ENCODE measurements at places on chromosomes 2 and 18.

GRCh38 chr2:27051902-27052645, 606 bp downstream of the AGBL5 start:
- peak overlapping the region; percentile 91 for H3K4me3 ChIP-seq
- H3K36me3 ChIP-seq = peaks cover 27% of the 10 kb centered on the region
- peaks cover 3% of the 10 kb centered on the region for H3K4me1 ChIP-seq
- peak; percentile 29 for DNase-seq

- no peak overlapping the region for H3K4me3 ChIP-seq
- H3K27ac ChIP-seq = no peak overlapping the region
- no peaks in the 10 kb centered on the region for H3K27me3 ChIP-seq
- H3K36me3 ChIP-seq = no peaks in the 10 kb centered on the region
- no peak for DNase-seq
Measured at GRCh38 chr2:121196132-121196848, 88.7 kb downstream of the TFCP2L1 start.

GRCh38 chr2:226045080-226045479, 645.6 kb downstream of the NYAP2 start:
- peaks cover 2% of the 10 kb centered on the region for H3K27me3 ChIP-seq
- H3K4me3 ChIP-seq = no peak overlapping the region
- H3K4me1 ChIP-seq = no peaks in the 10 kb centered on the region
- H3K27ac ChIP-seq = no peak overlapping the region

DNA sequence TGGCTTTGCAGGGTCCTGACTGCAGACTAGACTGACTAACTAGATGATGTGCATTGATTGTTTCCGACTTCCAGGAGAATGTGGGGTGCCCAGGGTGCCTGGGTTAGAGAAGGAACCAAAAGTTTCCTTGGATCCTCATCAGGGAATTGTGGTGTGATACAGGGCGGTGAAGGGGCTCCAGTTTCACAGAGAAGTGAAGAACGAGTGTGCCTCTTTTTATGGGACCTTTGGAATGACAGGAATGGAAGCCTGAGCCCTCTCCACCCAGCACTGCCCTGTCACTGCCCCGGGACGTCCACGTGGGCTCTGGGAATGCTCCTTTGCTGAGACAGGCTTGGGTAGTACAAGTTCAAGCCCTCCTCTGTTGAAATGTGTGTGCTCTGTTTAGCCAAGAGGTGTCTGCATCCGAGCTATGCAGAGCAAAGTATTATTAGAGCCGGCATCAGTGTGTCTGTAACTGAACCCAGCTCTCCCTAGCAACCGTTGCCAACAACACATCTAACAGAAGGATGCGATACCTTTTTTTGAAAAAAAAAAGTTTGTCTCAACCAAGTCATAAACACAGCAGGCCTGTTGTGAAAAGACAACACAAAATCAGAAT, 183.6 kb downstream of the SMAD7 start:
- H3K4me1 ChIP-seq = no peaks in the 10 kb centered on the region
- H3K36me3 ChIP-seq = no peaks in the 10 kb centered on the region
- peaks cover 5% of the 10 kb centered on the region for H3K27me3 ChIP-seq
- peak; percentile 11 for DNase-seq

DNA sequence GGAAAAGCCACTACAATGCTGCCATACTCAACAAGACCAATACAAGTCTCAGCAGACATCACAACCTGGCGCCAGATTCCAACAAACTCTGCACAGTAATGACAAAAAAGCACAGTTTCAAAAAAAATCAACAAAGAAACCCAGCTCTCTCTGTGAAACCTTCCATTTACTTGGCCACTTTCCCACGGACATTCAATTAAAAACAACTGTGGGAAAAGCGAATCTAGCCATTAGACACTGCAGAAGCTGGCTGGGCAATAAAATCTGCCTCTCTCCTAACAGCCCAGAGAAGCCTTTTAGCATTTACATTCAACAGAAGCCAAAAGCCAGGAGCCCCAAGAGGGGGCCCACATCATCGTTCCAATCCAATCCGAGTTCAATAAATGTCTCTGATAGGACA, 128.9 kb downstream of the HDAC4 start:
- peaks cover 4% of the 10 kb centered on the region for H3K27me3 ChIP-seq

DNA sequence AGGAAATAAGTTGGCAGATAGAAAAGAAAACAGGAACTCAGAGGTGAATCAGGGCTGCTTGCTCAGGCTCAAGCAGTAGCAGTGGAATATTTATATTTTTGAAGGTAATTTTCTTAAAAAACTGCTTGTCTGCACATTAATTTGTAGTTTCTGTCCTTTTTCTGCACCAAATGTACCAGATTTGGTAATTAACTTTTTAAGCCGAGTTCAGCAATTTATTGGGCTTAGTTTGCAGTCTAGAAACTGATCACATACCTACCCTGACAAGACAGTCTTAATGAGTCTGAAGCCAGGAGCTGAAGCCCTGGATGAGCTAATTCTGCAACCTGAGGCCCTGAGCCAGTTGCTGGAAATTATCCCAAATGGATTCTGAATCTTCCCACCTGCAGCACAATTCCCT, 647.0 kb downstream of the TDRD15 start:
- no peaks in the 10 kb centered on the region for H3K36me3 ChIP-seq
- no peak overlapping the region for H3K4me3 ChIP-seq
- H3K4me1 ChIP-seq = no peaks in the 10 kb centered on the region
- no peak for DNase-seq

GRCh38 chr2:72367530-72368225, 220.0 kb upstream of the CYP26B1 start:
- H3K4me3 ChIP-seq = no peak overlapping the region
- no peaks in the 10 kb centered on the region for H3K4me1 ChIP-seq
- no peak overlapping the region for H3K27ac ChIP-seq
- H3K36me3 ChIP-seq = no peaks in the 10 kb centered on the region
- H3K27me3 ChIP-seq = no peaks in the 10 kb centered on the region
- no peak for DNase-seq

GRCh38 chr18:76252880-76253279, 242.2 kb downstream of the ZNF516 start:
- H3K36me3 ChIP-seq = no peaks in the 10 kb centered on the region
- DNase-seq = no peak
- H3K27me3 ChIP-seq = no peaks in the 10 kb centered on the region
- H3K27ac ChIP-seq = no peak overlapping the region
- no peaks in the 10 kb centered on the region for H3K4me1 ChIP-seq

- H3K4me1 ChIP-seq = no peaks in the 10 kb centered on the region
- no peaks in the 10 kb centered on the region for H3K27me3 ChIP-seq
- no peak overlapping the region for H3K27ac ChIP-seq
- no peaks in the 10 kb centered on the region for H3K36me3 ChIP-seq
- DNase-seq = no peak
Measured at GRCh38 chr2:75284345-75284744, 85.0 kb upstream of the TACR1 start.

DNA sequence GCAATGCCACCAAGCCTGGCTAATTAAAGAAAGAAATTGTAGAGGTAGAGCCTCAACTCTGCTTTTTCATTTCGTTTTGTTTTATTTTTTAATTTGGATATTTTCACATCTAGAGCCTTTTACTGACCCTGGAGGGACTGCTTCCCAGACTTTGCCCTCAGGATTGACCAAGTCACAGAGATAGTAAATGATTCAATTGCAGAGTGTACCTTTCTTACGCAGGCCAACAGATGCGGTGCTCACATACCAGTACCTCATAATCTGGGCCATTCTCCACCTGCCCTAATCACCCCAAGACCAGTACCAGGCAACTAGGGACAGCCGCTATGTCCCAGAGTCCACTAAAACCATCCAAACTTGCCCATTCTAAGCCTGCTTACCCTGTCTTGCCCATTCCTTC, 110.8 kb downstream of the DDX1 start:
- H3K27me3 ChIP-seq = peaks cover 6% of the 10 kb centered on the region
- H3K27ac ChIP-seq = no peak overlapping the region
- no peak for DNase-seq
- H3K36me3 ChIP-seq = no peaks in the 10 kb centered on the region
- no peaks in the 10 kb centered on the region for H3K4me1 ChIP-seq
- H3K4me3 ChIP-seq = no peak overlapping the region

All from T-cell (primary cell).